ENCODE measurements at places on chromosomes 12 and 14.

GRCh38 chr12:19910681-19911080 lies 457.7 kb upstream of the PDE3A start:
- no peak for DNase-seq

DNA sequence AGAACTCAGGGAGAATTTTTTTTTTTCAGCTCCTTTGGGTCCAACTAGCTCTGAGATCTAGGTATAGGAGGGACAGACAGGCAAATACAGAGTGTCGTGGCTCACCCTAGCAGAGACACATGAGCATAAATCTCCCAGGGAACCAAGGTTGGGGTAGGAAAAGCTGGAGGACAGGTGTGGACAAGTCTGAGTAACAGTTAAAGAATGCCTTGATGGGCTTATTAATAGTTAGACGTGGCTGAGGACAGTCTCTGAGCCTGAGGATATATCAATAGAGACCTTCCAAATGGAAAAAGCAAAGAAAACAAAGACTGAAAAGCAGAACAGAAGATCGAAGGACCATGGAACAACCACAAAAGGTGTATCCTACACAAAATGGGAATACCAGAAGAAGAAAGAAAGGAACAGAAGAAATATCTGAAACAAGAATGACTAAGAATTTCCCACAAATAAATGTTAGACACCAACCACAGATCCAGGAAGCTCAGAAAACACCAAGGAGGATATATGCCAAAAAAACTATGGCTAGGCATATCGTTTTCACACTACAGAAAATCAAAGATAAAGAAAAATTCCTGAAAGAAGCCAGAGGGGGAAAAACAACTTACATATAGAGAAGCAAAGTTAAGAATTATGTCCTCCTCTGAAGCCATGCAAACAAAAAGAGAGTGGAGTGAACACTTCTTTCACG lies 80.9 kb downstream of the PTPRB start:
- no peak for DNase-seq

DNA sequence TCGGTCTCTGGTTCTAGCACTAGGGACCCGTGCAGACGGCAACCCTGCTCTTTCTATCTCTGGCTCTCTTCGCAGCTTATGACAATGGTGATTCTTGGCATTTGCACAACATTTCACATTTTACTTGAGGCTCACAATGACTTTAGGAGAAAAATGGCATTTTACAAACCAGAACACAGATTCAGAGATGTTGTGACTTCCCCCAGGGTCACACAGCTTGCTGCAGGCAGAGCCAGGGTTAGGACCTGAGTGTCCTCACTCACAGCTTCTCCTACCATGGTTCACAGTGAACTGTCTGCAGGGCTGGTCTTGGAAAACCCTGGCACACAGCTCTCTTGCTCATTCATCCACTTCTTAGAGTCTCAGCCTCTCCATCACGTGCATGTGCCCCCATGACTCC lies 23.7 kb downstream of the P2RX7 start:
- DNase-seq, result no peak

DNA sequence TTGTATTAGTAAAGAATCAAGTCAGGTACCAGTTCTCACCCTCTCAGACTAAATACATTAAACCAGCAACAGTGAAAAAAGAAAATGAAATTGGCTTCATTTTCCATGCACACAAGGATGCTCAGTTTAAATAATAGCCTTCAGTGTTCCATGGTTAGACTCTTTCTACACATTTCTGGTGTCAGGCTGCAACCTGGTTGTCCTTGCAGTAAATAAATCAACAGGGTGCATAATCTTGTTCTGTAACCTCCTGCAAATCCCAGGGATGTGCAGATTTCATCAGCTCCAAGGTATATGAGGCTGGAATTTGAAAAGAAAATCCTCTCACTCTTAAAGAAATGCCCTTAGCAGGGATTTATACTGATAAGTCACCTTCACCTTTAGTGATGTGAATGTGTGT lies 46.7 kb upstream of the BTG1 start:
- no peak for DNase-seq

DNA sequence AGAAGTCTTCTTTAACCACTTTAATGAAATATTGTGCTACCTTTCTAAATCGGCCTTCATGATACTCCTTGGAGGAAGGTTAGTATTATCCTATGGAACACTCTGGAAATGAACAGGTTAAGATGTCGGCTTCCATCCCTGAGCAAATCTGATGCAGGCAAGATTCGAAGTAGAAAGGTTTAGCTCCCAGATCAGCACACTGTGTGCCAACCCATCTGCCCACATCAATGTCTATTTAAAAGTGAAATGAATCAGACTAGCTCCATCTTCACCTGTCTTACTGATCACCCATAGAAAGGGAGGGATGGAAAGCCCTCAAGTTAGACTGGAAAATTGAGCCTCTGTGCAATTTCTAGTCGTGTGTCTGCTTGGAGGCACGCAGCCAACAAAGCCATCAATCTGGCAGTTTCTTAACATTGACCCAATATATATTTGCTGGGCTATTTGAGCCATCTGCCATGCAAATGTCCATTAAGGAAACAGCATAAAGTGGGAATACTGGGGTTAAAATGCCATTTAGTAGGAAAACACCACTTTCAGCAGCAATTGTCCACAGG lies 506.1 kb downstream of the RMST start:
- no peak for DNase-seq

GRCh38 chr14:91509083-91509877 lies 830 bp downstream of the PPP4R3A start:
- no peak for DNase-seq

DNA sequence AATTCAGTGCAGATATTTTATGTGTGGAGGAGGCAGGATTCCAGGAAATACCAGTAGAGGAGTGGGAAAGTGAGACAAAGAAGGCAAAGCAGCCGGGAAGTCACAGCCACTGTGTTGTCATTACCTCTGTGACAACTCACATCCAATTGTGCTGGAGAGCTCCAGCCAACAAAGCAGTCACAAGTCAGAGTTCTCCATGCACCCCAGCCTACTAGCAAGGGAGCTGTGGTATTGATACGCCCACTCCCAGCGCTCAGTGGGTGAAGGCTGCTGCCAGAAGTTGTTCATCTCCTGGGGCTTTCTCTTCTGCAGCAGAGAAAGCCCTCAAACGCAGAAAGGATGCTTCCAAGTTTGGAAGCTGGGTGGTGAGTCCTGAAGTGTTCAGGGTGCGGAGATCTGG lies 93.9 kb downstream of the DICER1 start:
- DNase-seq, result no peak

- no peak for DNase-seq
These were observed 59.7 kb downstream of the SLC38A1 start for GRCh38 chr12:46209170-46209569.

DNA sequence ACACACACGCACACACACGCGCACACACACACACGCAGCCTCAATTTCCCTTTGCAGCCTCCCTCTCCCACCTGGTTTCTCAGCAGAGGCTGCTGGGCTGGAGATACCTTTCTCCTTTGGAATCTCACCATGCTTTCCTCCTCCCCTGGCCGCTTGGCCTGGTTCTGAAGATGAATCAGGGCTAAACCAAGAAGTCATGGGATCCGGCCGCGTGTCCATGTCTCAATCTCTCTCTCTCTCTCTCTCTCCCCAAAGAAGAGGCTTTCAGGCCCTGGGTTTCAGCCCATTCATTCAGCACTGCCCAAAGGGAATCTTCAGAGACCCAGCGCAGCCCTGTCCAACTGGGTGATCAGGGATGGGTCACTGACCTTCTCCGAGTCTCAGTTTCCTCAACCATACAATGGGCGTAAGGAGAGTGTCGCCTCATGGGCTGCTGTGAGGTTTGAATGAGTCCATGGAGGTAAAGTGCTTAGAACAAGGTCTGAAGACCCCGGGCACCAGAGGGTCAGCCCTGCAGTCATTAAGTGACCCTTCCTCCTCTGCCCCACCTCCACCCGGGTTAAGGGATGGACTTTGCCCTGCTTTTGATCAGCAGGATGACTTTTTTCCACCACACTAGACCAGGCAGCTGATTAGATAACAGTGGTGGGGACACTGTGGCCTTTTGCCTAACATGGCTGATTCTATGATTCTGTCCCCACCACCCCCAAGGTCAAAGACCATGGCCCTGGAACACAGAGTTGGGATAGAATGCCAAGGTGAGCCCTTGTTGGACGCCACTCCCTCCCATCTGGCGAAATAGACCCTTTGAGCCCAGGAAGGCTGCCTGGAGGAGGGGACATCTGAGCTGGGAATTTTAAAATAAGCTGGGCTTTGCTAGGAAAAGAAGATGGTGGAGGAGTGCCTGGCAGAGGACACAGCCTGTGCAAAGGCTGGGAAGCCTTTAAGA lies 42.1 kb downstream of the SCARB1 start:
- no peak for DNase-seq

DNA sequence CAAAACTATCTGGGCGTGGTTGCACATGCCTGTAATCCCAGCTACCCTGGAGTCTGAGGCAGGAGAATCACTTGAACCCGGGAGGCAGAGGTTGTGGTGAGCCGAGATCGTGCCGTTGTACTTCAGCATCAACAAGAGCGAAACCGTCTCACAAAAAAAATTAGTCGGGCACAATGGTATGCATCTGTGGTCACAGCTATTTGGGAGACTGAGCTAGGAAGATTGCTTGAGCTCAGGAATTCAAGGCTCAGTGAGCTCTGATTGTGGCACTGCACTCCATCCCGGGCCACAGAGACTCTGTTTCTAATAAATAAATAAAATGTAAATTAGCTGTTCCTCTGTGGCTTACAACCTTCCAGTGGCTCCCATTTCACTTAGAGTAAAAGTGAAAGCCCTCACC lies 28.0 kb downstream of the RCOR1 start:
- no peak for DNase-seq

DNA sequence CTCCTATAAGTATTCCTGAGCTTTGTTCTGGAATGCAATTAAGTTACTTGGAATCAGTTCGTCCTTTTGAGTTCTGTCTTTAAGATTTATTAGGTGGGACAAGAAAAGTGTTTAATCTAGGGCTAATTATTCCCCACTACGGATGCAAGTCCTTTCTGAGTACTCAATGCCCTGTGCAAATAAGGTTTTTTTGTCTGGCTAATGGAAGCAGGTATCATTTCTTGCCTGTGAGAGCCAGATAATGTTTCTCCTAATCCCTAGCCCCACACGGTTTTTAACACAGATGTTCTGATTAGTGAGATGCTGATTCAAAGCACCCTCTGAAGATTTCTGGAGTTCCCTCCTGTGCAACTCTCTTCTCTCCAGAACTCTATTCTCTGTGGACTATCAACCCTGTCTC lies 296.6 kb upstream of the PRICKLE1 start:
- DNase-seq, result no peak

GRCh38 chr14:76921088-76921399 lies 94.8 kb downstream of the LRRC74A start:
- no peak for DNase-seq

GRCh38 chr14:25406818-25407217 lies 356.9 kb upstream of the STXBP6 start:
- no peak for DNase-seq

DNA sequence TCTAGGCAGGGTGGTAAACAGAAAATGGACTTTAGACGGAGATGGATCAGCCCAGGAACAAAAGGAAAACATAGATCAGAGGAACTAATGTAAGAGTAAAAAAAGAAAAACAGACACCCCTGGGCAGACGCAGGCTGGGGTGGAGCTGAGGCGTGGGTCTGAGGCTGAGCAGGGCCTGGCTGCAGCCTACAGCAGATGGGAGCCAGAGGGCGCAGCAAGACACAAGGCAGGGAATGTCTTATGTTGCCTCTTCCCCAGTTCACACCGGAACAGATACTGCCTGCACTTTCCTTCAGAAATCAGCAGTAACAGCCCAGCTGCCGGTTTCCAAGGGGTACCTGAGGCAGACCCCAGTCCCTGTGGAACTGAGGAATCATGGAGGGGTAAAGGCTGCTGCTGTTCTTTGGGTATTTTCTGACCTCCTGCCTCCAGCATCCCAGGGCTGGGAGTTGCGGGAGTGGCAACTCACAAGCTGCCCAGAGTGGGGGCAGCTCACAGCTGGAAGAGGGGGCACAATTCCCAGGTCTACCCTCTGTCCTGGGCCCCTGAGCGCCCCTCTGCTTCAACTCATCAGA lies 9.8 kb downstream of the ZNF605 start:
- DNase-seq, result no peak

GRCh38 chr14:96989306-96989705 lies 192.1 kb downstream of the VRK1 start:
- DNase-seq, result no peak

- DNase-seq, result no peak
These were observed 15.5 kb upstream of the PAPOLA start for GRCh38 chr14:96486705-96487104.

GRCh38 chr14:101992708-101993107 lies 28.3 kb downstream of the DYNC1H1 start:
- peak; percentile 73 for DNase-seq

DNA sequence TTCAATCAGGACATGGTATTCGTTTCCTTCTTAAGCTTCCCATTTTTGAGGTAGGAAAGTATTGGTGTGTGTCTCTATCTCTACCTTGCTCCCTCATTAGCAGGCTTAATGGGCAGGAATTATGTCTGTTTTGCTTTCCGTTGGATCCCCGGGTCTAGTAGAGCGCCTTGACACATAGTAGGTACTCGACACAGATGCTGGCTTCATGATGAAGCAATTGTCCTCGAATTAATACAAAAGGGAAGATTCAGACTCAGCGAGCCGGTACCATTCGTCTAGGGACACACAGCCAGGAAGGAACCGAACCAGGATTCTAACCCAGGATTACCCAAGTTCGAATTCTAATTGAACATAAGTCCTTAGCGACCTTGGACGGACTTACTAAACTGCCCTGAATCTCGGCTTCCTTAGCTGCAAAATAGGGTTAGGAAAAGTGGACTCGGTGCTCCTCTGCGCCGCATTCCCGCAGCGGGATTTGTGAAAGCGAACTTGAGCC lies 496 bp upstream of the ISCU start:
- DNase-seq, result no peak

GRCh38 chr12:75754698-75755097 lies 243.3 kb upstream of the KRR1 start:
- no peak for DNase-seq

- DNase-seq, result no peak
These were observed 88.9 kb upstream of the MED13L start for GRCh38 chr12:116366456-116366776.

DNA sequence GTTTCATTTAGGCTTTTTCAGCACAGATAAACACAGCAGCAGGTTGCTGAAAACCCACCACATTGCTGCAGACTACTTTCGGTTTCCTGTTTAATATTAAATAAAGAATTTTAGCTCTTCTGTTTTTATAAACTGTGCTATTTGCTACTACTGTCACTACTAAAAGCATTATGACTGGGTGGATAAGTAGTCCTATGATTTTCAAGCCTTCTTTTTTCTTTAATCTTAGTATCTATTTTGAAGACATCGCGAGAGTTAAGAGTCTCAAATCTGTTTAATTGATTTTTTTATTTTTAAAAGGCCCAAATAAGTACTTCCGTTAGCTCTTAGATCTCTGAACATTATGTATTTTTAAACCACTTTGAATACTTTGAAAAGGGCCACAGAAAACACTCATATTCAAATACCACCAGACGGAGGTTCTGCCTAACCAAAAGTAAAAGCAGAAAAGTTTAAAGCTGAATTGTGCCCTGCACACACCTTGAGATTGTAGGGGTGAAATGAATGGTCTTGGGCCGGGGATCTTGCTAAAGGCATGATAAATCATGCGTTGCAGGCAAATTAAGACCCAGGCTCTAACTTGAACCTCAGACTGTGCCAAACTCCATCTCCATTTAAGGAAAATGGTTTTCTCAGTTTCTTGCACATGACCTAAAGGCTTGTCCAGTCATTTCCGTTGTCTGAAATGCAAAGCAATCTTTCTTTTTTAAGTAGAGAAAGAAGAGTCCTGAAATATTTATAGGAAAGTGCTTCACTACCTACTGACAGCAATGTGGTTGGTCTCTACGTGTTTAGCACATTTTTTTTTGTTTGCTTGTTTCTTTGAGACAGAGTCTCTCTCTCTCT lies 13.6 kb upstream of the FOXN3 start:
- peak; percentile 99 for DNase-seq

- no peak for DNase-seq
These were observed at the start of gene PRICKLE1 for GRCh38 chr12:42589465-42590329. PRICKLE1 (minus strand) TSS chr12:42589746; CDS start chr12:42472516, 117,230 bp downstream.
